Activated naive CD4-positive, alpha-beta T cell treated with Interleukin-2 at 50 U/mL for 16 hours (primary cell): ENCODE measurements at places on chromosomes 3 and 15.

GRCh38 chr3:13015286-13016082, 57.7 kb downstream of the IQSEC1 start:
- peak; percentile 60 for DNase-seq

DNA sequence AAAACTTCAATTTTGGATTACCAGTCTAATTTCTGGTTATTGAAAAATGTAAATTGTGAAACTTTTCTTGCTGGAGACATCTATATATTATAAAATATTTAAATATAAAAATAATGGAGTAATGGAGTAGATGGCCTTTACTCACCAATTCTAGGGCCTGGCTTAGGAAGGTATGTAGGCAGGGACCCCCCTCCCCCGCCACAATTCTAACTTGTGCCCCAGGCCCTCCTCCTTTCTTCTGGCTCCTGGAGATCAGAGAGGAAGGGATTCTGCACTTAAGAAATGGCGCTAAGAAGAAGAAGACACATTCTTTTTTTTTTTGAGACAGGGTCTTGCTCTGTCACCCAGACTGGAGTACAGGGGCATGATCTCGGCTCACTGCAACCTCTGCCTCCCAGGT, 49.5 kb downstream of the CGNL1 start:
- no peak for DNase-seq

DNA sequence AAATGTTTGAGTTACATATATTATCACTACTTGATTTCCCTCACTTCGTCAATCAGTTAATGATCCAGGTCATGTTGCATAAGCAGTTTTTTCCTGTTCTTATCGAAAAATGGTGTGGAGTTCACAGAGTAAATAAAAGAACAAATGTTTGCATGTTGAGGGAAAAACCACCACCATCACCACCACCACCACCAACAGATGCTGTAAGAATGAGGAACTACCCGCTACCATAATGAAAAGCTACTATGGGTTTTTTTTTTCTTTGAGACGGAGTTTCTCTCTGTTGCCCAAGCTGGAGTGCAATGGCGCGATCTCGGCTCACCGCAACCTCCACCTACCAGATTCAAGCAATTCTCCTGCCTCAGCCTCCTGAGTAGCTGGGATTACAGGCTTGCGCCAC, 27.6 kb downstream of the RUBCN start:
- no peak for DNase-seq

- DNase-seq = no peak
Observed at GRCh38 chr3:108089579-108089978, 1.3 kb downstream of the CD47 start.

- no peak for DNase-seq
Observed at GRCh38 chr15:93479715-93480114, 390.7 kb upstream of the RGMA start.

DNA sequence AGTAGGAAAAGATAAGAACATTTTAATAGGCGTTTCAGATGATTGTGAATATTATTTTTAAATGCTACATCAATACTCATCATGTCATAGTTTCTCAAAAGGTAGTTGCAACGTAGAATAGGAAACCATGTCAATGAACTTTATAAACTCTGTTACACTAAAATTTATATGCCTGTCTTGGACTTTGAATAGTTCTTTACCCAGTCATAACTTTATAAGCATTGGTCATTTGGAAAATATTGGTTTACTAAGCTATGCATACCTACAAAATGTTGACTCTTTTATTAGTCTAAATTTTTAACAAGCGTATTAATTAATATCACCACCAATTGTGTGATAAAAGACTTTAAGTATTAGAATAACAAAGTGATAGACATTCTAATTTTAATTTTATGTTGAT, 293.5 kb downstream of the CGGBP1 start:
- DNase-seq = no peak

- DNase-seq = no peak
Observed at GRCh38 chr3:124570232-124570631, 160.0 kb upstream of the UMPS start.

GRCh38 chr15:58036579-58036978, 28.9 kb downstream of the ALDH1A2 start:
- no peak for DNase-seq

DNA sequence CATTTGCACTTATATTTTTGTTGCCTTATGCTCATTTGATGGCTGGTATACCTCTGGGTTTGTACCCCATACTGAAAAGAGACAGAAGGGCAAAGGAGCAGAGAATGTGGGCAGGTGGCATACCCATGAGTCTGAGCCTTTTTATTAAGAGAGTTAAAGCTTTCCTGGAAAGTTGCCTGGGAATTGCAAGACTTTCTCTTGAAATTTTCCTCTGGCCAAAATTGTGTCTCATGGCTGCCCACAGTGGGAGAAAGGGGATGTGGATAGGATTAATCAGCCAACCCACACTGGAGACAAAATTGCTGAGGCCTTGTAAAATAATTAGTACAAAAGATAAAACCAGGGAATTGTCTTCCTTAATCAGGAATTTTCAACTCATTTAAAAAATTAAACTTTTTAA, 8.2 kb upstream of the NMD3 start:
- DNase-seq = no peak

GRCh38 chr15:92600856-92601255, 54.7 kb downstream of the FAM174B start:
- no peak for DNase-seq

GRCh38 chr3:124885466-124886167, 1.5 kb downstream of the ITGB5 start:
- DNase-seq = no peak

DNA sequence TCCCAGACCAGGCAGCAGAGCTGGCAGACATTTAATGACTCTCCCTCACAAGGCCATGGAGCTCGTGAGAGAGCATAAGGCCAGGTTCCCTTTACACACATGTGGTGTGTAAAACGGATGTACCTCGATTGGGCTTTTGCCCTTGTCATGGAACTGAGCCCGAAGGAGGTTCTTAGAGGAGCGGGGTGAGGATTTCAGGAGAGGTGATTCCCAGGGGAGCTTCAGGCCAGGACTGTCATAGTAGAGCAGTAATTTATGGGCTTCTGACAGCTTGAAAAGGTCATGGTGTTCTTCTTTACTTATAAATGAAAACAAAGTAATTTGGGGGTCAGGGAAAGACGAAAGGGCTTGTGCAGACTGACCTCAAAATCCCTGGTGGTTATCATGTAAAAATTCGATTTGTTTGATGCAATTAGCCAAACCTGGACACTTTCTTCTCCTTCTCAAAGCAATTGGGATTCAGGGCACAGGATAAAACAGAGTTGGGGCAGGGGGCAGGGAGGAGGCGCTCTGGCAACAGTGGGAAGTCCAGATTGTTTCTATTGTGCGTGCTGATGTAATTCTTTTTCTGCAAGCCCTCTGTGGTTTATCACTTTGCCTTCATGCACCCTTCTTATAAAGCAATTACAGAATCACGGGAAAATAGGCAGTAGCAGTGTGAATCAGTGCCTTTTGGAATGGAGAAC, 51.0 kb downstream of the CACNA1D start:
- DNase-seq = no peak

DNA sequence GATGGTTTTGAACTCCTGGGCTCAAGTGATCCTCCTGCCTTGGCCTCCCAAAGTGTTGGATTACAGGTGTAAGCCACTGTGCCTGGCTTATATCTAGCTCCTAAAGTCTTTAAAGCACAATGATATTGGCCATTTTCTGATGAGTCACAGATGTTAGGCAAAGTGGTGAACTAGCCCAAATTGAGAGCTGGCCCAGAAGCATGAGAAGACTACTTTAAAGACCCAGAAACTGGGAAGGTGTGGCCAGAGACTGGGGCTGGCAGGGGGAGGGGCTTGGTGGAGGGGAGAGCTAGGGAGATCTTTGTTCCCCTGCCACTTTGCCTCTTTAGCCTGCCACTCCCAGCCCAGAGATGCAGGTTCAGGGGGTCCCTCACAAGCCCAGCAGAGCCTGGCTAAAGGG, 21.6 kb downstream of the CHRNA3 start:
- no peak for DNase-seq

DNA sequence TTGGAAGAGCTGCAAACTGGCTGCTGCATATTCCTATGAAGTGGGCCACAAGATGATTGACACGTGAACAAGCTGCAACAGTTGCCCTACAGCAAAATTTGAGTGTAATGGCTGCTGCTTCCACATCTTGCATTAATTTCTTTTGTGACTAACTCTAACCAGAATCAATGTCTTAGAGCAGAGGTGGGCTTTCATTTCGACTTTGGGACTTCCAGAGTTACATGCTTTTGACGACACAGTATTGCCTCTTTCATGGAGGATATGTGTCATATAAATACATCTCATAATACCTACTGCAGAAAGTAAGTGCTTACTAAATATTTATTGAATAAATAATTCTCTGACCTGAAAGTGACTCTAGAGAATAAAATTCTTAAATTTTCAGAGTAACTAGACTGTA, 340.7 kb upstream of the KCNH8 start:
- DNase-seq = no peak

GRCh38 chr3:8834974-8835373, 65.6 kb upstream of the OXTR start:
- no peak for DNase-seq

- DNase-seq = no peak
Observed at GRCh38 chr15:101538996-101539395, 49.5 kb upstream of the PCSK6 start.

DNA sequence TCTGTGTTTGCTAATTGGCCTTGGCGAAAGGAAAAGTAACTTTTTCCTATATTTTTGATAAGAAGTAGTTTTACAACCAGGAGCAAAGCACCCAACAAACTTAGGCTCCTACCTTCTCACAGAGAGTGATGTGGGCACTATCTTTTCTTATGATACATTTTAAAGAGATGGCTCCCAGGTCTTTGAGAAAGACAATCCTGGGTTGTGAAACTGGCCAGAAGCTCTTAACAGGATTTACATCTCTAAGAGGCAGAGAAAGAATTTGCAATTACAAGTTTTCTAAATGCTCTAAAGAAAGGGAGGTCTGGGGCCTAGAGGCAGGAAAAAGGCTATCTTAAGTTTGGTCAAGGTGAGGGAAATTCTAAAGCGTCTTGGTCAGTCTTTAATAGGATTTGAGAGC, 609.7 kb downstream of the VGLL3 start:
- no peak for DNase-seq

- DNase-seq = no peak
Observed at GRCh38 chr3:160376681-160377080, 22.3 kb downstream of the IFT80 start.

GRCh38 chr3:28682121-28682520, 333.5 kb upstream of the AZI2 start:
- no peak for DNase-seq

- DNase-seq = no peak
Observed at GRCh38 chr3:115913069-115913686, 289.9 kb downstream of the GAP43 start.

DNA sequence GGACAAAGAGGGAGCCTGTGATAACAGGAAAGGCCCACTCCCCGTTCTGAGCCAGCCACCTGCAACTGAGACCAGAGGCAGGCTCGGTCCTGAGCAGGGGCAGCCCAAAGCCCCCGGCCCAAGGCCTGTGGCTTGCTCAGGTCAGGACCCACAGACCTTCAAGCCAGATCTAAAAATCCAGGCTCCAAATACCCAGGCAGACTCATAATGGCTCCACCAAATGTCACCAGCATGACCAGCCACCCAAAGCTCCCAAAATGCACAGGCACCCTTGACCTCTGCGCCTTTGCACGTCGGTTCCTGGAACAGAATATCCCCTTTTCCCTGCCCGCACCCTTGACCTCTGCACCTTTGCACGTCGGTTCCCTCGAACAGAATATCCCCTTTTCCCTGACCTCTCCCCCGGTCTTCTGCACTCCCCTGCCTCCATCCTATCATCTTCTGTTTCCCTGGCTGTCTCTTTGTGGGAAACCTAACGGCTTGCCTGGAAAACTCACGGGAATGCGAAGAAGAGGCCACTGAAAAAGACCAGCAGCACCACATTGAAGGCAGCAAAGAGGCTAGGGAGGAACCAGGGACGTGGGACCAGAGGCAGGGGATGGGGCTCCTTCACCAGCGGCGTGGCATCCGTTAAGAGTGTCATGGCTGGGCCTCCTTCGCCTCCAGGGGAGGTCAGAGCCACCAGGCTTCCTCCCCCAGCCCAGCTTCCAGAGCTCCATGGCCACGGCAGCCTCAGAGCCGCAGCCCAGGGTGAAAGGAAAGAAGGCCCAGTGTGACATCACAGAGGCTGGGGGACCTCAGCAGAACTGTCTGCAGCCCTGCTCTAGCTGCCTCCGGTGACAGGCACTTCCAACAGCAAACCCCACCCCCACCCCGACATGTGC, at the start of gene ZDHHC19:
Gene ZDHHC19 (minus strand): TSS at position 728 of the 884 bp plus-strand sequence. CDS start 85 bp downstream, at position 643.
- no peak for DNase-seq

- no peak for DNase-seq
Observed at GRCh38 chr3:42139621-42140453, 48.7 kb downstream of the TRAK1 start.

- DNase-seq = no peak
Observed at GRCh38 chr3:131081224-131081623, 54.5 kb downstream of the NEK11 start.

GRCh38 chr3:169421182-169421581, 242.3 kb downstream of the MECOM start:
- no peak for DNase-seq

DNA sequence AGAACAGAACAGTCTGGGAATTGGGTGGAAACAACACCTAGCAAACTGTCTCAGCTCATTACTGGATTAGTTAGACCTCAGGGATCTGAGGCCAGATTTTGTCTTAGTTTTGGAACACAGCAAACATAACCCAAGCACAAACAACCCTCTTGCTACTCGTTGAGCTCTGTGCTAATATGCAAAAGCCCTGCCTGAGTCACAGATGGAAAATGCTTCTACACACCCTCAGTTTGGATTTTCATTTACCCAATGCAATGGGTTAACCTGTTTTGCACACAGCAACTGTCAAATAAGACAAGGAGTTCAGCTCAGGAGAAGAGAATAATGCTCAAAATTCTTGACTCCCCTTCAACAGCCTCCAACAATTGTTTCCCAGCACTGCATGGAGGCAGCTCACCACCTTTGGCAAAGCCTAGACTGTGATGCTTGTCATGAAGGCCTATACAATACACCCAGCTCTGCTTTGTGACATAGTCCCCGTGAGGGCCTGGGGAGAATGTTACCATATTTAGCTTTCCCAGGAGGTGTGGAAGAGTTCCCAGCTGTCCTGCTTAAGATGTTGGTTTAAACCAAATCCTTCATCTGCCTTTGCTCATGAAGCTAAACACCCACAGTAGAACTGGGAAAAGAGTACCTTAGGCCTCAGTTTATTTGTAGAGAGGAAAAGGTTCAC, 68.9 kb upstream of the MNS1 start:
- DNase-seq = no peak

- DNase-seq = no peak
Observed at GRCh38 chr3:186751480-186751879, 31.9 kb upstream of the EIF4A2 start.

- DNase-seq = no peak
Observed at GRCh38 chr15:33908406-33908805, 59.9 kb upstream of the CHRM5 start.

- no peak for DNase-seq
Observed at GRCh38 chr15:90442423-90442822, 54.4 kb downstream of the IQGAP1 start.

DNA sequence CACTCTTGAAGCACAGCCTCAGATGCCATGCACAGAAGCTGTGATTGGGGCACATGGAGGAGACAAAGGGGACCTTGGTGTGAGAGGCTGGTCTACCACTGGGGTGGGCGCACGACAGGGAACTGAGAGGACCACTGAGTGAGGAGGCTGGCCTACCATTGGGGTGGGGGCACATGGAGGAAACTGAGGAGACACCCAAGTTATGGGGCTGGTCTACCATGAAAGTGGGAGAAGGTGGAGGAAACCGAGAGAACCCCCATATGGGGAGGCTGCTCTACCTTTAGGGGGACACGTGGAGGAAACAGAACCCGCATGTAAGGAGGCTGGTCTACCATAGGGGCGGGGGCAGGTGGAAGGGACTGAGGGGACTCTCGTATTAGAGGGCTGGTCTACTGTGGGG, 153.4 kb downstream of the FBLN2 start:
- no peak for DNase-seq

- DNase-seq = no peak
Observed at GRCh38 chr3:151789853-151790463, 24.0 kb upstream of the AADAC start.
